Posterior vena cava (tissue), 2 donors: ENCODE measurements at places on chromosomes 6 and 20.

- DNase-seq = no peak
Observed at GRCh38 chr6:69819138-69819537, 22.3 kb upstream of the LMBRD1 start.

- no peak for DNase-seq
Observed at GRCh38 chr6:71194724-71195123, 93.9 kb upstream of the OGFRL1 start.

DNA sequence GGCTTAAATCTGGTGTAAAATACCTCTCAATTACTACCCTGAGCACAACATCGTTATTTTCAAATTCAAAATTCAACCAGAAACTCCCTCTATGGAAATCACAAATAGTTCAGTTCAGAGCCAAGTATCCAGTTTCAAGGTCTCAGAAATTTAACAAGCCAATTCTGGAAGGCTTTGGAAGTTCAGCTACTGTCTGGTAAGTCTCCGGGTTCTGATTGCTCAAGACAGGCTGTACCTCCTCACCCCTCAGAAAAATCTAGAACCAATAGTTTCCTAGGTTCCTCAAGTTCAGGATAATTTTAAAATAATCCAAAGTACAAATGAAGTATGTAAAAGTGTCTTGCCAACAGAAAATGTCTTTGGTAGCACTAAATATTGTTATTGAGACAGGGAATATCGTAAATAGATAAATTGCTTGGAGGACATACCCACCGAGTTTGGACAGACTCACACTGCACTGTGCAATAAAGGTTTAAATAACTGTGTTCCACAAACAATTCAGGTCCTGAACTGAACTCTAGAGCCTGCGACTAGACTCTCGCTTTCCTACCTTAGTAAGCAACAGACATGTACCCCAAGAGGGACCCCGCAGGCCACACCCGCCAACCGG is 729 bp downstream of the ATG5 start:
- DNase-seq = no peak

DNA sequence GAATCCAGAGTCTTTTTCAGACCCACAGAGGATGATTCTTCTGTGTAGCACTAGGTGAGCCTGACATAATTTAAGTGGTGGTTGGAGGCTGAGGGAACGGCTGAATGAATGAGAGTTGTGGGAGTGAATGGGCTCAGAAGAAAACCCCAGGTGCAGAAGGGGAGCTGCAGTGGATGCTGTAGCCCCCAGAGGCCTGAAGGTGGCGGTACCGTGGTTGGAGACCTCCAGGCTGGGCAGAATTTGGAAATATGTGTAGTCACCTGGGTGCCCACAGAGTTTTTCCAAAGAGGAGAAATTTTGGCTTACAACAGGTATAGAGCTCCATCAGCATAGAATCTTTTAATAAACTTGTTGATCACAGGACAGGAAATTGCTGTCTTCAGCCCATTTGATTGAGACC is 6.5 kb upstream of the RAET1G start:
- peak; percentile 32 for DNase-seq

DNA sequence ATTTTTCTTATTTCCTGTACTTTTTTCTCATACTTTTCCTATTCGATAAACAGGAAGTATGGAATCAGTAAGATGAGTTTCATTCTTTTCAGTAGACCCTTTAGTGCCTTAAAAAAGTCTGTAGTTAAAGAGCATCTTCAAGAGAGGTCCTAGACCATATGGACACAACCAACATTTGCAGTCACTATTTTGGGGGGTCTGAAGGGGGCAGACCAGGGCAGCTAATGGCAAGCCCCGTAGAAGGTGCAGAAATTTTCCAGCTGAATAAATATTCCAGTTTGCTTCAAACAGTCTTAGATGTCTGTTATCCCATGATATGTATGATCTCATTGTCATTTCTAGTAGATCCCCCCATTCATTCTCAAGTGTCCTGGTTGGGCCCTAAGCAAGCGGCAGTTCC is 52.8 kb downstream of the MAP3K5 start:
- no peak for DNase-seq

DNA sequence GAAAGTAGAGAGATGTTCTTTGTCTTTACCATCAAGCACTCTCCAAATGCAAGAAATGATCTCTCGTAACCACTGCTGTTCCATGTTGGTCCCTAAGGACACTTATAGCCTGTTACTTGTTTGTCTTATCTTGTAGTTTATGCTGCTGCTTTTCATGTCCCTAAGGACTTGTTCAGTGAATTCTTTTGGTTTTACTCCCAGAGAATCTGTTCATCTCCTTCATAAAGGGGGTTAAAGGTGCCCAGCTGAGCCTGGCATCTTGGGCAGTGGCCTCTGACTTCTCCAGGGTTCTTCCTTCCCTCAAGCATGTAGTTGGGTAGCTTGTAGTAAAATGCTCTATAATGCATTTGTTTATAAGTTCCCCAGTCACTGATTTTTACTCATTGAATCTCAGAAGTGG is 864 bp upstream of the PKIG start:
- no peak for DNase-seq

DNA sequence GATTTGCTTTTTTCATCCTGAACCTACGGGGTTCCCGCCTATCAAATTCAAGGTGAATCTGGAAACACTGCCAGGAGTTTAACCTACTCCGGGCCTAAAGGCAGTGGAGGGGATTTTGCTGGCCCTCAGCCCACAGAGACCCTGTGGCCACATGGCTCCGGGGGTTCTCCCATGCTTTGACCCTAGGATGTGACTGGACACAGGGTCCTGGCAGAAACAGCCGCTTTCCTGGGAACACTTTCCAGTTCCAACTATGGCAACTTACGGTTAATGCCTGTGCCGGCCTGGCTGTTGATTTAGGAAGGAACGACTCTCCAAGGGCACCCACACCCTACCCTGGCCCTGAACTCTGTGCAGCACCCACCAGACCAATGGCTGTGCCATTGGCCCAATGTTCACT is 141.7 kb upstream of the RPS6KA2 start:
- DNase-seq = no peak

DNA sequence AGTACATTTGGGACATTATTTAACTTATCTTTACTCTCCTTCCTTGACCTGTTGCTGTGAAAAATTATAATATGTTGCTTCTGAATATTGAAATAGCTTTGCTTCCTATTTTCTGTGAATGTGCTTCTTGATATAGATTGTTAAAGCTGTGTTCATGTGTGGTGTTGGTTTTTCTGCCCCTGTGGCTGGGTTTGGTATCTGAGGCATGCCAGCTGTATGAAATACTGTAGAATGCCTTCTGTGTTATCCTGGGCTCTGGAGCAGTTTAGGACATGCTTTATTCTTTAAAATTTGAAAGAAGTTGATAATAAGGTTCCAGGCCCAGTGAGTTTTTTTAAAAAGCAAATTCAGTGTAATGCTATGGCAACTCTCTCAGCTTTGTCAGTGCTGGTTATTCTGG is 71.7 kb downstream of the HIVEP1 start:
- no peak for DNase-seq

GRCh38 chr20:49315580-49315979 is 37.7 kb upstream of the ZNFX1 start:
- no peak for DNase-seq

- no peak for DNase-seq
Observed at GRCh38 chr6:147381712-147382111, 126.8 kb upstream of the SAMD5 start.

DNA sequence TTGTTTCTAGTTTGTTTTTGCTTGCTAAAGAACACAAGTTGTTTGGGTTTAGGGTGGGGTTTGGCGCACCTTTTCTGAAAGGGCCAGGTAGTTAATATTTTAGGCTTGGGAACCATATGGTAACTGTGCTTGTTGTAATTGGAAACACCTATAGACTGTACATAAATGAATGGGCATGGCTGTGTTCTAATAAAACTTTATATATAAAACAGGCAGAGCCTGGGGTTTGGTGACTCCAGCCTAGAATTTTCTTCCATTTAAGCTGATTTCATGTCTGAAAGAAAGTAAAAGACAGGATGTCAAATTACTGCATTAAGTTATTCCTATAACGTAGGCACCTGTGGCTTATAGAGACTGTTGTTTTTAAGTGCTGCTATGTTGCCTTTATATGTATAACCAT is 36.1 kb upstream of the MAPK13 start:
- DNase-seq = no peak

DNA sequence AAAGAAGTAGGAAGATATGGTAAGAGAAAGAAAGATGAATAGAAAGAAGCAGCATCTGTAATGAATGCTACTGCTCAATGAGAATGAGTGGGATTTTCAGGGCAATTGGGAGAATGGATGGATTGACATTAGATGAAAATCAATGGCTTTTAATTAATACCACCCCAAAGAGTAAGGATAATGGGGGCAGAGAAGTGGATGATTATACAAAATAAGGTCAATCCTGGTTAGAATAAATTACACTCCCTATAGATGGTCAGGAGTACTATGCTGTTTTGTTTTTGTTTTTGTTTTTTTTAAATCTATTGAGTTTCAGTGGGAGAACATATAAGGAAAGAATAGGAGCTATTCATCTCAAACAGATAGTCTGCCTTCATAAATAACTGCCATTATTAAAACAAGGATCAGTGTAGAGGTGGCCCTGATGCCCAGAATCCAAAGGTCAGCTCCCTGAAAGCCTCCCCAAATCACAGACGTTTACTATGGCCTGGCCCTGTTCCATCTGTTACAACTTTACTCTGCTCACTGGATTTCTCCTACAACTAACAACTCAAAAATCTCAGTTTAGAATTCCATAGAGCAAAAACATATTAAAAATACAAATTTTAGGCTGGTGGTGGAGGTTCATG is 535.4 kb upstream of the NRSN1 start:
- DNase-seq = no peak

- DNase-seq = no peak
Observed at GRCh38 chr20:57159945-57160610, 106.4 kb downstream of the BMP7 start.

DNA sequence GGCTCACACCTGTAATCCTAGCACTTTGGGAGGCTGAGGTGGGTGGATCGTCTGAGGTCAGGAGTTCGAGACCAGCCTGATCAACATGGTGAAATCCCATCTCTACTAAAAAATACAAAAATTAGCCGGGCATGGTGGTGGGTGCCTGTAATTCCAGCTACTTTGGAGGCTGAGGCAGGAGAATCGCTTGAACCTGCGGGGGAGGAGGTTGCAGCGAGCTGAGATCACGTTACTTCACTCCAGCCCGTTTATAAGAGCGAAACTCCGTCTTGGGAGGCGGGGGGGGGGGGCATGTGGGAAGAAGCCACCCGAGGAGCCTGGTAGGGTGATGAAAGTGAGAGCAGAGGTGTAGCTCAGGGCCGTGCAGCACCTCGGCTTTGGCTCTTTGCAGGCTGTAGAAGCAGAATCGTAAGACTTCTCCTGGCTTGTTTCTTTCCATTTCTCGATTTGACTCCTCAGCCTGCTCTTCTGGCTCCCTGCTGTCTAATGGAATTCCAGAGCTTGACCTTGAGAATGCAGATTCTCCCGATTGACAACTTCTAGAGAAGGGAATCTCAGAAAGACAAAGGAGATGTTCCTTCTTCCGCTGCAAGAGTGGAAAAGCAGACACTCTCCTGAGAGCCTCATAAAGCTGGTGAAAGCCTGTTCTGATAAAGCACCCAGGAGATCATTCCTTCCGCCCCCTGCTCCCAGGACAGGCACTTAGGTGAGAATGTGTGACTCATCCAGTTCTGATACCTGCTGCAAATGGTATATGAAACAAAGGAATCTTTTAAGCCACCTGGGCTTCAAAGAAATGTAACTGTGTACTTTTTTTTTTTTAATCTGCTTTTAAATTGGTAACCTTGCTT is 26.0 kb upstream of the PPP1R16B start:
- no peak for DNase-seq

DNA sequence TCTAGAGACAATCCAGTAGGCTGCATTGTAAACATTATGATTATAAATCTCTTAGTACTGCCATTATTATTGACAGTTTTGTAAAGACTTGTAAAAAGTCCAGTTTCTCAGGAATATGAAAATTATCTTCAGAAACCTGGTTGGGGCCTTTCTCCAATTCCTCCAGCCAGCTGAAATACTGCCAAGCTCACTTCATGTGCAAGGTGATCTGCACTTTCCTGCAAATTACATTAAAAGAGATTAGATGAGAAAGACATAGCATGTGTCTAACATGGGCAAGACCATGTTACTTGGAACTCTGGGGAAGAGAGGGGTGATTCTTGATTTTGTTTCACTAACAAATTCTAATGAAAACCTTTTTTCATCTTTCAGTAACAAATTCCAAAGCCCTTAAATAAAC is 24.0 kb downstream of the PGM3 start:
- DNase-seq = no peak

GRCh38 chr20:56554869-56555268 is 21.8 kb downstream of the FAM209B start:
- no peak for DNase-seq

GRCh38 chr20:45085289-45085688 is 15.6 kb downstream of the KCNS1 start:
- DNase-seq = no peak

DNA sequence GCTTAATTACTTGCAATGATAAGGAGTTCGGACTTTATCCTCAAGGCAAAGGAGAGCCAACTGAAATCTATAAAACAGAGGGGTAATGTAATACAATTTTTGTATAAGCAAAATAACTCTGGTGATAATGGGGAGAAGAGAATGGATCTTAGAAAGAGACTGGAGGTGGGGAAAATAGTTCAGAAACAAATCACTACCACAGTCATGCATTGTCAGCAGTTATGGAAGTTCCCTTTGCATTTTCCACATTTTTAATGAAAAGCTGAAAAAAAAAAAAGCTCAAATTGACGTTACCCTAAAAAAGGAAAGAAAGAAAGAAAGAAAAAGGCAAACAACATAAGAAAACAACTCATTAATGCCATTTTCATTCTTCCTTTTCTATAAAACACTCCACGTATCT is 337.6 kb upstream of the HSF2 start:
- no peak for DNase-seq

GRCh38 chr20:17498641-17499040 is 32.5 kb downstream of the BFSP1 start:
- peak; percentile 34 for DNase-seq

GRCh38 chr6:33993653-33994471 is 152.0 kb downstream of the GRM4 start:
- peak; percentile 60 for DNase-seq

GRCh38 chr20:7333841-7334240 is 566.4 kb downstream of the BMP2 start:
- DNase-seq = no peak

DNA sequence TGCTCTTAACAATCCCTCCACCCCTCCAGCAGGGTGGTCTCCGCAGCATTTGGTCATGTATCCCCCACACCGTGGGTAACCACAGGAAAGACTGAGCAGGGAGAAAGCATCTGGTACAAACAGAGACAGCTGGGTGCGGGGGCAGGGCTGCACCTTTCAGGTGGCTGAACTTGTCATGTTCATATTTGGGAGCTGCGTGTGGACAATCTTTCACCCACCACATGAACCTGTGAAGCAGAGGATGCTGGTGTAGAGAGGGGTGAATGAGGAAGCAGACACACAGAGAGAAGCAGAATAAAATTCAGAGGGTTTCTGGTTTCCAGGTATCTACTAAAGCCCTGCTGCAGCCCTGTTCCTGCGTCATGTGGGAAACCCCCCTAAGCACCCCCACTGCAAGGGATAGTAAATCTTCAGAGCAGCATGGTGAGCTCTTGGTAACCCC is 8.9 kb downstream of the GFOD1 start:
- no peak for DNase-seq

GRCh38 chr6:139291813-139292619 is at the start of gene TXLNB:
TXLNB (minus strand) TSS chr6:139291998; CDS start chr6:139288899, 3,099 bp downstream.
- peak; percentile 90 for DNase-seq

GRCh38 chr6:137160763-137161162 is 12.7 kb downstream of the IL22RA2 start:
- DNase-seq = no peak
